Fibroblast of skin of scalp (primary cell): ENCODE measurements at places on chromosomes 11 and 22.
A peak's percentile ranks its signal among the peaks of the same experiment; 100 is the strongest.

GRCh38 chr11:2863276-2863618, 22.3 kb downstream of the CDKN1C start:
- DNase-seq: no peak

DNA sequence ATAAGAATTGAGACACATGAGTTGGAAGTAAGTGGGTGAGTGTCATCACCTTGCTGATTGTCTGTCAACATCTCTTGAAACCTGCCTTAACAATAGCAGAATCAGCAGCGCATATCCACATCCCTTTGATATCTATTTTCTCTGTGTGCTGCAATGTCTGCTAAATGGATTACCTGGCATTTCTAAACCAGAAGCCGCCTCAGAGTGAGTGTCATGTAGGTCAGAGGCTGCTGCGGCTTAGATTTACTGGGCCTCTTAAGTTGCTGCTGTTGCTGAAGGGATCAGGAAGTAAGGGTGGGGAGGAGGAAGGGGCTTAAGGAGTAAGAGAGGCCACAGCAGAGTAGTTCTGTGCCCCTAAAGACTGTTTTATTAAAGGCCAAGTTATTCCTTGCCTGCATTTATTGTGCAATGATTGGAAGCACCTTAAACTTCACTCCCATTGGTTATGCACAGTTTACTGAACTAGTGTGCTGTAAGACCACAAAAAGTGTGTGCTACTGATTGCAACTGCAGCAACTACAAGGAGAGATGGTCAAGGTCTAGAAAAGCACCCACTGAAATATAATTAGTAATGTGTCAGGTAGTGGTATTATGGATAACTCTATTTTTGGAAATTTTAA, 29.8 kb upstream of the TMEM41B start:
- DNase-seq: no peak

DNA sequence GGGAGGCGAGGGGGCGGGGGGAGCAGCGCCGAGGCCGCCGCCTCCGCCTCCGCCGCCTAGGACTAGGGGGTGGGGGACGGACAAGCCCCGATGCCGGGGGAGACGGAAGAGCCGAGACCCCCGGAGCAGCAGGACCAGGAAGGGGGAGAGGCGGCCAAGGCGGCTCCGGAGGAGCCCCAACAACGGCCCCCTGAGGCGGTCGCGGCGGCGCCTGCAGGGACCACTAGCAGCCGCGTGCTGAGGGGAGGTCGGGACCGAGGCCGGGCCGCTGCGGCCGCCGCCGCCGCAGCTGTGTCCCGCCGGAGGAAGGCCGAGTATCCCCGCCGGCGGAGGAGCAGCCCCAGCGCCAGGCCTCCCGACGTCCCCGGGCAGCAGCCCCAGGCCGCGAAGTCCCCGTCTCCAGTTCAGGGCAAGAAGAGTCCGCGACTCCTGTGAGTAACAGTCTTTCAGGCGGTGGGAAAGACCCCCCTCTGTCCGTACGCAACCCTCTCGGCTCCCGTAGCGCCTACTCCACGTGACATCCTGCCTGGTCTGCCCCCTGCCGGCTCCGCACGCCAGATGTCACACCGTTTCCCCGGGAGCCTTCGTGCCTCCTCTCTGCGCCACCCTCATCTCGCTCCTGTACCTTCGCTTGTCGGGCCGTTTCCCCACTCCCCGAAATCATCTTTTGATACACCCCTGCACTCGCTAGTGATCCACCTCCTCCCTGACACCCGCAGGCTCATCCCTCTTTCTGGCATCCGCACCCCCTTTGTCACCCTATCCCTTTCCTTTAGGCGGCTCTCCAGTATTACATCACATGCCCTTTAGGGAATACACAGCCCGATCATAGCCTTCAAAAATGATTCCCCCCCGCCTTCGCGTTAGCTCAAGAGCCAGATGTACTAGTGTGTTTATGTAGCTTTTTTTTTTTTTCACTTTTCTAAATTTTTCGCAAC, 598 bp downstream of the ZFP91 start:
- peak; percentile 93 for DNase-seq

DNA sequence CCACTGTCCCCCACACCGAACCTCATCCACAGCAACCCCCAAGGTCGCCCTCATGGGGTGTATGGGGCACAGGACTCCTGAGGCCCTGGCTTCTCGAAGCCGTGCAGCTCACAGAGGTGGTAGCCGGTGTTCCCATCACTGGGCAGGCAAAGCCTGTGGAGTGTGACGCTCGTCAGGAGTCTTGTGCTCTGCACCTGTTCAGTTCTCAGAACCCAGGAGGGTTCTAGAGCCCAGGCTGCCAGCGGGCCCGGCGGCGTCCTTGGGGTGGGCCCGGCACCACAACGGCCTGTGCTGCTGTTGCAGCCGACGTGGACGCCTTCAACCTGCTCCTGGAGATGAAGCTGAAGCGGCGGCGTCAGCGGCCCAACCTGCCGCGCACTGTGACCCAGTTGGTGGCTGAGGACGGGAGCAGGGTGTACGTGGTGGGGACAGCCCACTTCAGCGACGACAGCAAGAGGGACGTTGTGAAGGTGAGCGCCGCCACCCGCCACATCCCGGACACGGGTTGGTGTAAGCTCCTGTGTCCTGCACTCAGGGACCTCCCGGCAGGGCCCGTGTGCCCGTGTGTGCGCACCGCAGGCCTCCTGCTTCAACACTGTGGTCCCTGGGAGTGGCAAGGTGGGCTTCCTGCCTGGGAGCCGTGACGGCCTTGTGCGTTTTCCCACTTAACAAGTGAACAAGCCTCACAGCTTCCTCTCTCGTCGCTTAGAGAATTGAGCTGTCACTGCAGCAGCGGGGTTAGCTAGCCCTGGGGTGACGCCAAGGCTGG, 6.6 kb upstream of the SELENOO start:
- DNase-seq: no peak

DNA sequence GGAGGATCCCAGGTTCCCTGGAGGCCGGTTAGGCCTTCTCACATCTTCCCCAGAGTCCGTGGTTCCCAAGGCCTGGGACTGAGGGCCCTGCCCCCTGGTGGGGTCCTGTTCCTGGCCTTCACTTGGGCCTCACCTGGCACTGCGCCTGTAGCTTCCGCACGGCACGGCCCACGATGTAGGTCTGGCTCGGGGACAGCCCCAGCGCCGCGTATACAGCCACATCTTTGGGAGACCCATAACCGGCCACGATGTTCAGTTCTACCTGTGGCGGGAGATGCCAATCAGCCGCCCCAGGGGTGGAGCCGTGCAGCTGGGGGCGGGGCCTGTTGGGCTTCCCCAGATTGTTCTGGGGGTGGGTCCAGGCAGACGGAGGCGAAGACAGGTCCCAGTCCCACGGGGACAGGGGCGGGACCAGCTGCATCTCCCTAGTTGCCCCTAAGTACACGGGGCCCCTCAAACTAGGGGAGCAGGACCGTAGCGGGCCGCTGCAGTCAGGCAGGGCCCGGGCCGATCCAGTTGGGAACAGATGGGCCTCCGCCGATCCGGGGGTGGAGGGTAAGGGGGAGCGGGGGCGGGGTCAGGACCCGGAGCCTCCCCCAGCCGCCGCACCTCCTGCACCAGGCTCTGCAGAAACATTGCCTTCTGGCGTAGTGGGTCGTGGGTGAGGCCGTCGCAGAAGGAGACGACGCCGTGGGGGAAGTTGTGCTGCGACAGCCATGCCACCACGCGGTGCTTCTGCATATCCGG, 10.1 kb downstream of the AIP start:
- DNase-seq: no peak

GRCh38 chr11:33475993-33476392, 218.8 kb downstream of the HIPK3 start:
- DNase-seq: peak; percentile 55

GRCh38 chr11:122140500-122140899, 24.5 kb upstream of the BLID start:
- peak; percentile 97 for DNase-seq

- peak; percentile 58 for DNase-seq
Observed at GRCh38 chr11:80155412-80156017, 714.7 kb upstream of the TENM4 start.

DNA sequence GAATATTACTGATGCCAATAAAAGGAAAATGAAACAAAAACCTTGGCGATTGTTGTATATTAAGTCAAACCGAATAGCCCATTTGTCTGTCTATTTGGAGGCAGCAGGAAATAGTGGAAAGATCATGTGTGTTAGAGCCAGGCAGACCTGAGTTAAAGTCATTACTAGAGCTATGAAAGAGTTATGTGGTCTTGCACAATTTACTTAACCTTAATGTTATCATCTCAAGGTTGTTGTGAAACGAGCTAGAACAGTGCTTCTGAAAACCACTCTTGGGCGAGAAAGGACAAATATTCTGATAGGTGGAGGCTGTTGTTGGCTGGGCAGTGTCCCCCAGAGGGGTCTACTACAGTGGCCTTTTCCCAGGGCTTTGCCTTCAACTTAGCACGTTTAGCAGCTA, 60.0 kb upstream of the NUP160 start:
- DNase-seq: no peak
